ENCODE measurements at places on chromosomes 1 and 21. TPM values are rescaled to one million over a fixed set of nuclear protein-coding genes. Genes with fewer than 3 reads are reported as not detected.

The GNG5 gene
- total RNA-seq = 14.5 TPM

DNA sequence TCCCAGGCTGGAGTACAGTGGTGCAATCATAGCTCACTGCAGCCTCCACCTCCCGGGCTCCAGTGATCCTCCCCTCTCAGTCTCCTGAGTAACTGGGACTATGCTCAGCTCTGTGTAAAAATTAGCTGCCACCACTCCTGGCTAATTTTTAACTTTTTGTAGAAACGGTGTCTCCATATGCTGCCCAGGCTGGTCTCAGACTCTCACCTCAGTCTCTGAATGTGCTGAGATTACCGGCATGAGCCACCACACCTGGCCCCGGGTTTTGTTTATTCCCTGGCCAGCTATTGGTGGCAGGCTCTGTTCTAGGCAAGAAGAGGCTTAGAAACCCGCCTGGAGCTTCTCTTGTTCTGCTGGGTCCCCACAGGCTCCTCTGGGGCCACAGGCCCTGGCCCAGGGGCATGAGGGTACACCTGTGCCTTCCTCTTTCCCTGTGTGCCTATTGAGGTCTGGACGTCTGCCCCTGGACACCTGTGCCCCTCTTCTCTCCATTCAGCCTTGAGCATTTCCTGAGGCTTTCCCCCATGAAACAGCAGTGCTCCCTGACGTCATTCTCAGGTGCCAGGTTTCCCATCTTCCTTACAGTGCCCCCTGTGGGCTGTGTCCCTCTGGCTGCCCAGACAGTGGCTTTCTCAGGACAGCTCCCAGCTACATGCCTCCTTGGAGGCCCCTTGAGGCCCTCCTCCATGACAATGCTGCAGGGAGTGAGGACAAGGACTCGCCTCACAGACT lies 57.5 kb downstream of the PCP4 start:
- no peak for DNase-seq

DNA sequence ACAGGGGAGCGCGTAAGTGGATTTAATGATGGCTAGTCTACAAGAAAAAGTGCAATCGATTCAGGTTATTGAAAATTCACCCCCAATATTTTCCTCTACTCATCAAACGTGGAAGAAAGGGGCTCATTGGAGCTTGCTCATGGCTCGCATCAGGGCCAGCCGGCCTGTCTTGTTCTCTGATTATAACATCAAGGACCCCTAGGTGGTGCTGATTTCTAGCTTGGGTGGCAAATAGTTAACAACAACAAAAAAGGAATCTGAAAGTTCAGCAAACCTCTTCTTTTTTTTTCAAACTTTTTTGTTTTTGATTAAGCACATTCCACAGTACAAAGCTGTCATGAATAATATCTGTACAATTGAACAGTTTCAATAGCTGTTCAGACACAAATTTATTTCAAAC lies 35.8 kb upstream of the SOD1 start:
- no peak for DNase-seq

The OR6P1 gene
- not detected for total RNA-seq

The ALX3 gene
- total RNA-seq = not detected

DNA sequence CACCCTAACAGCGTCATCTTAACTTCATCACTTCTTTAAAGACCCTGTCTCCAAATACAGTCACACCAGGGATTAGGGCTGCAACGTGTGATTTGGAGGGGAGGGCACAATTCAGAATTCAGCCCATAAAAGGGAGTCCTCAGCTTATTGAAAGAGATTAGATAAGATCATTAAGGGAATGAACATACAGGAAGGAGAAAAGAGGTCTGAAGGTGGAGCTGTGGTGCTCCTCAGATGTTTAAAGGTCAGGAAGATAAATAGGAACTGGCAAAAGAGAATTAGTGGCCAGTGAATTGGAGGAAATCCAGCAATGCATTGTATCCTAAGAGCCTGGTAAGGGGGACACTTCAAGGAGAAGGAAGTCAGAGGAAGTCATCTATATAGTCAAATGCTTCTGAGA lies 113.5 kb downstream of the PROX1 start:
- no peak for DNase-seq

DNA sequence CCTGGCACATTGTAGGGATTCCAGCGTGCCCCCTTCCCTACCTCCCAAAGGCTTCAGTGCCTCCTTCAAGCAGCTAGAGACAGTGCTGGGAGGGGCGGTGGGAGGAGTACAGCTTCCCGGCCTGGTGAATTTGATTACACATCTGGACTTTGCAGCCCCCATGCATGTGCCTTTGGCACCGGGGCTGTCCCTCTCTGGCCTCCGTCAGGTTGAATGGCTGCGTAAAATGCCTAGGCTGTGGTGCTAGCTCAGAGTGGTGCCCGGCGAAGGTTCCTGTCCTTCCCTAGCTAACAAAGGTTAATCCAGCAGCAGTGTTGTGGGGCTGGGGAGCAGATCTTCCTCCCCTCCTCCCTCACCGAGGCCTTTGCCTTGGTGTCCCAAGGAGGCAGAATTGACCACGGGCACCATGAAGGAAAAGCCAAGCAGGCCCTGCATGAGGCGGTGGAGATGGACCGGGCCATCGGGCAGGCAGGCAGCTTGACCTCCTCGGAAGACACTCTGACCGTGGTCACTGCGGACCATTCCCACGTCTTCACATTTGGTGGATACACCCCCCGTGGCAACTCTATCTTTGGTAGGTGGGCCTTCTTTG lies 66.2 kb downstream of the ALPL start:
- DNase-seq = no peak

DNA sequence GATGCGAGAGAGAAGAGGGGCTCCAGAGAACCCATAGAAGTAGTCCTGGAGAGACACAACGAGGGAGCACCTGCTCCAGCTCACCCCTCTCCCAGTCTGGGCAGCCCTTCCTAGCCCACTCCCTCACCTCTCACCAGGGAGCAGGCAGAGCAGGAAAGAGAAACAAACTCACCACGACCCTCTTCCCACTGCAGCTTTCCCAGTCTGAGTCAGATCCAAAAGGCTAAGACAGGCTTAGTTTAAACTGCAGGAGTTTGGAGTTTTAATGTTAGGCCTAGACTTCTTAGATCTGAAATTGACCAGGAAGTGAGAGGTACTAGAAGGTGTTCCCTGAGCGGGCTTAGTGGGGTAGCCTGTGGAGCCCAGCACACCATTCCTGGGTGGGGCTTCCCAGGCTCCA lies 29.6 kb downstream of the SLC1A7 start:
- no peak for DNase-seq

- DNase-seq = no peak
Observed at GRCh38 chr21:15097580-15097979, 32.8 kb upstream of the NRIP1 start.

The GRIK3 gene
- total RNA-seq = not detected

GRCh38 chr1:221865808-221866207 lies 123.9 kb upstream of the DUSP10 start:
- peak; percentile 82 for DNase-seq

DNA sequence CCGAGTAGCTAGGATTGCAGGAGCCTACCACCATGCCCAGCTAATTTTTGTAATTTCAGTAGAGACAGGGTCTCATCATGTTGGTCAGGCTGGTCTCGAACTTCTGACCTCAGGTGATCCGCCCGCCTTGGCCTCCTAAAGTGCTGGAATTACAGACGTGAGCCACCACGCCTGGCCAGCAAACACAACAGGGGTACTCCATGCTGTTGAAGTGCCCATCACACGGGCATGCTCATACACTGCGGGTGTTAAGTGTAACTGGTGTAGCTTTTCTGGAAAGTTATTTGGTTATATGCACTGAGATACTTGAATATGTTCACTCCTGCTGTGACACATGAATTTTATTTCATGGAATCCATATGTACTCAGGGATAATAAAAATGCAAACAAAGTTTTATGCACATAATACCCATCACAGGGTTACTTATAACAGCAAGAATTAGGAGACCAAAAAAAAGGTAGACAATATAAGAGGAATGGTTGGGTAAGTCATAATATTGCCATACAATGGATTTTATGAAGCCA lies 9.2 kb downstream of the SRSF4 start:
- DNase-seq = no peak

GRCh38 chr1:60044881-60045280 lies 28.7 kb downstream of the C1orf87 start:
- no peak for DNase-seq

DNA sequence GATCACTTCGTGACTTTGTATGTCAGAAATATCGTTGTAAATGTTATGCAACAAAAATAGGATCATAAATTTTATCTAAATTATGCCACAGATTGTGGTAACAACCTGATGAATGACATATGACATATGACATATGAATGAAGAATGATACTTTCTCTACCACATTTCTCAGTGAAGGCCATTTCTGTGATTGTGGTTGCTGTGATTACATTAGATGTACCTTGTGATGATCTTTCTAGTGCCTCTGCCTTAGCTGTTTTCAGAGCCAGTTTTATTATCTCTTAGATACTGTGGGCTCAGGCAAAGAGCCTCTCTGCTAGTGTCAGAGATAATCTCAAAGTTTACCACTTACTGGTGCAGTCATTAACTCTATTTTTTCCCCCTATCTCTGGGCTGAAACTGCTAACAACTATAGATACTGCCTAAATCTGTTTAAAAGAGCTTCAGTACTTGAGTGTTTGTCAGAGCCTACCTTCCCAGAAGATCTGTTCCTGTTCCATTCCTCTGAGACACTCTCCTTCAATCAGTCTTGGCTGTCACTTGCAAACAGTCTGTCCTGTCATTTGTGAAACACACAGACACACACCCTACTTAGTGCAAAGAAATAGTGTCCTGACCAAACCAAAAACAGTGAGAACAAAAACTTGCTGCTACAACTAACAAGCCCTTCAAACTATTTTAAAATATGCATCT lies 55.5 kb downstream of the HMCN1 start:
- DNase-seq = no peak

DNA sequence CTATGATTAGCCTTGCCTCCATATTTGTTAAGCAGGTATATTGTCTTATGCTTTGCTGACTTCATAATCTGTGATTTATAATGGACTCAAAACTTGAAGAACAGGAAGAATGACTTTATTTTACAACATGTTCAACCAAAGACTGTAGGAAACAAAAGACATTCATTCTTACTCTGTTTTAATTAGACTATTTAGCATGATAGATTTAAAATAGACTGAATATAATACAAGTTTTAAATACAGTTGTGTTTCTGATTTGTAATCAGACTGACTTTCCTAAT lies 63.1 kb downstream of the CDC14A start:
- peak; percentile 70 for DNase-seq

DNA sequence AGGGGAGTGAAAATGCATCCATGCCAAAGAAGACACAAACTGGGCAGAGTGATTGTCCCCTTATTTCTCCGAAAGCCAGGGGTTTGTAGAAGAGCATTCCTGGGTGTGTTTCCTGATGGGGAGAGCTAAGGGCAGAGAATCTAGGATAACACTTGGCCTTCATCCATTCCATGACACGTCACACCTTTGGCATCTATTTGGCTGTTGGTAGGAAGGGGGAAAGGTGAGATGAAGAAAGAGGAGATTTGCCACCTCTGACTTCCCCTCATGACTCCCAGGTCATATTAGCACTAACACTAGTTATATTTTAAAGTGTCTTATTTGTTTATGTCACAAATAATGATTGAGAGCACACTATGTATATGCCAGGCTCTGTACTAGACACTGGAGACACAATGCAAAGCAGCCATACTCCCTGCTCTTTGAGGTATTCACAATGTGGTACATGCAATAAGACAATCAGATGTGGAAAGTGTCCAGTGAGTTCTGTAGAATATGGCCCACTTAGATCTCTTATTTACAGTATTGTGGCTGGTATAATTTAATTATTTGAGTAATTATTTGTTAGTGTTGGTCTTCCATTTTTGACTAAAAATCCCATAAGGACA lies 54.5 kb upstream of the GADD45A start:
- peak; percentile 88 for DNase-seq

The TSNAX gene
- 30.3 TPM for total RNA-seq

DNA sequence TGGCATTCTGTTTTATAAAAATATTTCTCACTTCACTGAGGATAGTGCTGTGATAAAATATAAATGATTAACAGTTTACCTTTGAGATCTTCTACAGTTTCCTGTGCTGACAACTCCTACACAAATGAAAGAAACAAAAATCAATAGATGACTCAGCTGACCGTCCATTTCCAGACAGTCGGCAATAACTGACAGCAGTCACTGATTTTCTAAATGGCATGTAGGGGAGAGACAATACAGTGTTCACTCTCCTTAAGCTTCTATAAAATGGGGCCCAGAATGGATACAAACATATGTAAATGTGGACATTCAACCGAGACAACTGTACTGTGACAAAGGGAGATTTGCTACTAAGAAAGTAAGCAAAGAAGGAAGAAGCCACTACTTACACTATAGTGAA lies 34.3 kb downstream of the PCNX2 start:
- DNase-seq = peak; percentile 66

The PTPN7 gene
- not detected for total RNA-seq

The GUCA2A gene
- total RNA-seq = not detected

The AMY2A gene
- total RNA-seq = not detected
